Endothelial cell (in vitro differentiated cells): ENCODE measurements at places on chromosomes 5 and 9.

DNA sequence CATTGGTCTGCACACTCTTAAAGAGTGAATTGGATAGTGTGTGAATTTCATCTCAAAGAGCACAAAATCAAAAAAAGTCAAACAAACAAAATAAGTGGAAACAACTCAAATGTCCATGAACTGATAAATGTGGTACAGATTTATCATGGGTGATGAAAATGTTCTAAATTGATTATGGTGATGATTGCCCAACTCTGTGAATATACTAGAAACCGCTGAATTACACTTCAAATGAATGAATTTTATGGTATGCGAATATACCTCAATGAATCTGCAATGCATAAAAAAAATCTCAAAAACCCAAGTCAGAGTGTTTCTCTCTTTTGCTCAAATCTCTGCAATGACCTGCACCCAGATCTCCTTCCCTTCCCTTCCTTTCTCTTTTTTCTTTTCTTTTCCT lies 64.0 kb downstream of the PRRC1 start:
- no peak for DNase-seq

DNA sequence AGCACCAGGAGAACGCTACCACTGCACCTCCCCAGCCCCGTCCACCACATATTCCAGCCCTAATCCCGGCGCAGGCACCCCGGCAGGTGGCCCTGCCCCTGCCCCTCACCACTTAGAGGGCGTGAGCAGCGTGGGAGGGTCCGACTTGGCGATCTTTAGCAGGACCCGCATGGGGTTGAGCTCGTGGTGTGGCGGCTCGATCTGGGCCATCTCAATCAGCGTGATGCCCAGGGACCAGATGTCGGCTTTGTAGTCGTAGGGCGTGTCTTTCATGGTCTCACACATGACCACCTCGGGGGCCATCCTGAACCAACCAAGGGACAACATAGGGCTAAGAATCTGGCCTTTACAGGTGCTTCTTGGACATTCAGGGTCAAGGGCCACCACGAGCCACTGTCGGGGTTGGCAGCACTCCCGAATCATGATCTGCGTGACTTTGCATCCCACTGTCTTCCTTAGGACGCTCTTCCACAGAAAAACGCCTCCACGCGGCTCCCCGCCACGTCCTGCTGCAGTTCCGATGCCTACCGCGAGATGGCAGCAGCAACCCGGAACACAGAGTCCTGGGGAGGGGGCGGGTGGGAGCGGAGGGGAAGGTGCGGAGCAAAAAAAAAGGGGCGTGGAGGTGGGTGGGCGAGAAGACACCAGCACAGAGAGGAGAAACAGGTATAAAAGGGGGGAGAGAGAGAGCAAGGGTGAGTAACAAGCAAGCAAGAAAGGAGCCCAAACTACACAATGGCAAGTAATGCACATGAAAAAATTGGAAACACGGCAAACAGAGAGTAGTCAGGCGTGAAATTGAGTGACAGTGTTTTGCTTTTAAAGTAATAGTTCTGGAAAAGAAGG lies 81.3 kb downstream of the STK10 start:
- DNase-seq: peak; percentile 83

DNA sequence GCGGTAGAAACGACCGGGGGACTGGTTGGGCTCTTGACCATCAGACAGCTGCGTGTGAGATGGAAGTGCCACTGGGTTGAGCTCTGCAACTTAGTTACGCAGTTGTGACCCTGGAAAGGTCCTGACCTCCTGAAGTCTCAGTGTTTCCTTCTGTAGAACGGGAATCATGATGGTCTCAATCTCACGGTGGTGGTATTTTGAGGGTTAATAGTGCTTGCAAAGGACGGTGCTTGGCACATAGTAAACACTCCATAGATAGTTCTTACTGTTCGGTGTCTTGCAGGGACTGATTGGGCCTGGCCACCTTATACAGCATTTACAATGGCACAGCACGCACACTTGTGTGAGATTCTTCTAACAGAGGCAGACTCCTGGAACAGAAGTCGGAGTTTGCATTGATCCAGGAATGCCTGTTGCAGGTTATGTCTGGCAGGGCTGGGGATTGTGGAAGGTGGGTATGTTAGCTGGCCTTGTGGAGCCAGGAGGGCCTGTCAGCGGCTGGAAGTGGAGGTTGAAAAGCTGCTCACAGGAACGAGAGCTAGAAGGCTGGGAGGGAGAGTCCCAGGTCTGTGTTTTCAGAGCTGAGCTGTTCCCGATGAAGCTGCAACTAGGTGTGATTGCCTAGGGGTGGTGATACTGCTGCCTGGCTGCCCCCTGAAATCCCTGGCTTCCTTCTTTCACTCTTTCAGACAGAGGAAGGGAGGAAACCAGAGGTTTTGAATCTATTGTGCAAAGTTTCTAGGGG lies 962 bp upstream of the TXN start:
- peak; percentile 11 for DNase-seq

GRCh38 chr5:10262121-10262774 lies 12.2 kb downstream of the CCT5 start:
- no peak for DNase-seq
